ENCODE measurements at places on chromosomes 2 and 18. TPM values are rescaled to one million over a fixed set of nuclear protein-coding genes. Genes with fewer than 3 reads are reported as not detected.

- DNase-seq = no peak
Measured at GRCh38 chr2:215277944-215278343, 33.9 kb upstream of the ATIC start.

DNA sequence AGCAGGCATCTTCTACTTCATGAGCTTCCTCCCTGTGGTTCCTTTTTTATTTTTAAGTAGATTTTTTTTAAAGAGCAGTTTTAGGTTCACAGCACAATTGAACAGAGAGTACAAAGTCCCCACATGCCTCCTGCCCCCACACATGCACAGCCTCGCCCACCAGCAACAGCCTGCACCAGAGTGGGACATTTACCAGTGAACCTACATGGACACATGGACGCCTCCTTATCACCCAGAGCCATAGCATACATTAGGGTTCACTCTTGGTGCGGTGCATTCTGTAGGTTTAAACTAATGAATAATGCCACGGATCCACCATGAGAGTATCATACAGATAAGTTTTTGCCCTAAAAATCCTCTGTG, 40.9 kb downstream of the HS1BP3 start:
- DNase-seq = no peak

DNA sequence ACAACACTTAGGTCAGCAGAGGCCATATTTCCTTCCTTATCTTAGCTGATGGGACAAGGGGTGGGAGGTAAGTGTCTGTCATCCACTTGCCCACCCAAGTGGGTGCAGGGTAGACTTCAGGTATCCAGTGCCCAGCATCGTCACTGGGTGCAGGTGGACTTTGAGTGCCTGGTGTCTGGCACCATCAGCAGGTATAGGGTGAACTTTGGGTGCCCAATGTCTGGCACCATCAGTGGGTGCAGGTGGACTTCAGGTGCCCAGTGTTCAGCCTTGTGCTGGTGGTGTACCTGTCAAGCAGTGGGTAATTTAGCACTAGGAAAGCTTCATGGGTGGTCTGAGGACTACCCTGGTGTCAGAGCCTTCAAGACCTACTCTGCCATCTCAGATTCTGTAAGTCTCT, 175.6 kb downstream of the SEPTIN10 start:
- DNase-seq = no peak

GRCh38 chr2:224930124-224930523, 112.1 kb downstream of the DOCK10 start:
- no peak for DNase-seq

Gene LRP2
- total RNA-seq = not detected

Gene PDE1A
- total RNA-seq = not detected

Gene DUSP19
- total RNA-seq = 0.58 TPM

Data from PC-3 (cell line).